ENCODE measurements at places on chromosomes 16 and 17. TPM values are rescaled to one million over a fixed set of nuclear protein-coding genes. Genes with fewer than 3 reads are reported as not detected.

DRC7 gene
- total RNA-seq: not detected

HS3ST4 gene
- 0.32 TPM for total RNA-seq

PCGF2 gene
- total RNA-seq: 59.1 TPM

SECTM1 gene
- 26.4 TPM for total RNA-seq

SLC46A1 gene
- 17.0 TPM for total RNA-seq

RNU2-1 gene
- total RNA-seq: 7,693 TPM

EVPLL gene
- total RNA-seq: 1.8 TPM

UBALD1 gene
- total RNA-seq: 35.5 TPM

CDH13 gene
- total RNA-seq: 27.2 TPM

PPP1R27 gene
- total RNA-seq: not detected

GRCh38 chr17:10758062-10758461, 28.2 kb upstream of the TMEM220 start:
- DNase-seq: no peak

GRCh38 chr17:74525781-74526288, 5.4 kb downstream of the CD300LB start:
- DNase-seq: no peak

DNA sequence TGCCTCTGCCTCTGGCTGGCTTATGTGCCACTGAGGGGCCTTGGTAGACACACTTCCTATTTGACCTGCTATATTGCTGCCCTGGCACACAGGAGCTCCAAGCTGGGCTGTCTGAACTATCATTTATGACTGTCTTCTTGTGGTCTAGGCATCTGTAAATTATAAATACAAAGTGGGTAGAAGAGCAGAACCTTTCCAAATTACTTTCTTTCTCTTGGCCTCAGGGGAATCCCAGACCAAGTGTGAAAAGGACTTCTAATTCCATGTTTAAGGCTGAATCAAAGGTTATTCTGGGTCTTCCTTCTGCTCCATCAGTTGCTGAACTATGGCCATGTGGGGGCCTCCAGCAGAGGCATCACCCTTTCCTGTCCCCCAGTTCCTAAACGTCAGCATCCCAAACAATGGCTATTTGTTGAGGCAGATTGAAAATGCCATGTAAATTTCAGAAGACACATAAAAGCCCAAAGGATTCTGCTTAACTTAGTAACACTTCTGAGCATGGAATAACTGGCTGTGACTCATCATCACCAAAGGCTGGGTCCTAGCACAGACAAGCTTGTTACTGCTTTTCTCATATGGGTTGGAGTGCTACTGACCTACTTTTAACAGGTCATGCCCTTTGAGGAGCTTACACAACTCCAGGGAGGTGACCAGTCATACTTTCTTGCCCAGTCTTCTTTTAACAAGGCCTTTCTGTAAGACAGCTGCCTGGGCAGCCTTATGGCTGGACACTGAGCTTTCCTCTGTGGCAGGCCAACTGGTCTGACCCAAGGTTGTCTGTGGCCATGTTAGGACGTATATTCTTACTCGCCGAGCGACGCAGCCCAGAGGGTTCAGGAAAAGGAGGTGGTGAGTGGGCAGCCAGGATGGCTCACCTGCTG, 154.8 kb downstream of the VPS53 start:
- DNase-seq: no peak

- no peak for DNase-seq
Measured at GRCh38 chr16:4745274-4745569, 10.9 kb downstream of the DNAAF8 start.

DNA sequence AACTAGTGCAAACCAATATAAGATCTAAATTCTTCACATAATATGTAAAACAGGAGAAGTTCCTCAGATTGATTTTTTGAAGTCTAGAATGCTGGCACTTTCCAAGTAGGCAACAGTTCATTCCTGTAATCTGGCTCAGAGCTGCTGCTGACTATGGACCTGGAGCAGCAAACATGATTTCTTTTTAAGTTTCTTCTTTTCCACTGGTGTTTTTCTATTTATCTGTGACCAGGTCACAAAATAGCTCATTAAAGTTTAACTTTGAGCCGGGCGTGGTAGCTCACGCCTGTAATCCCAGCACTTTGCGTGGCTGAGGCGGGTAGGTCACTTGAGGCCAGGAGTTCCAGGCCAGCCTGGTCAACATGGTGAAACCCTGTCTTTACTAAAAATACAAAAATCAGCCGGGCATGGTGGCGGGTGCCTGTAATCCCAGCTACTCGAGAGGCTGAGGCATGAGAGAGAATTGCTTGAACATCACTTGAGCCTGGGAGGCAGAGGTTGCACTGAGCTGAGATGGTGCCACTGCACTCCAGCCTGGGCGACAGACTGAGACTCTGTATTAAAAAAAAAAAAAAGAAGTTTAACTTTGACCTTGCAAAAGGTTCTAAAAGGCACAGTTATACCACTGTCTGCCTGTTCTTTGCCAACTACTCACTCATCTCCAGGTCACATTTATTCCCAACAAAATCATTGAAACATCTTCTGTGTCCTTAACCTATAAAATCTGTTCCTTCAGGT, 29.4 kb upstream of the SLC13A2 start:
- DNase-seq: no peak

DNA sequence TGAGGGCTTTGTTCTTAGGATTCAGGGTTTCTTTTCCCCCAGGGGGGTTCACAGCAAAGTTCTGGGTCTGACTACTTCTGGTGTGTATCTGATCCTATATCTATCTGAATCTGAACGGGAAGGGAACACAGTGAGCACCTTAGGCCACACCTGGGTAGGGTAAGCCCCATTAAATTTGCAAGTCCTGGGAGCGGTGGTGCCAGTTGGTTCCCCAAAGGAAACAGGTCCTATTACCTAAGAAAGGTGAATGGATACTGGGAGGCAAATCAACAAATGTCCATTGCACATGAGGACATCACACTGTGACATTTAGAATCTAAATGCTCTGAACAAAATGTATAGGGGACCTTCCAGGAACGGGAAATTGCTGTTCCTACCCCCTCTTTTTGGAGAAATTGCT, 54.6 kb downstream of the BMERB1 start:
- DNase-seq: no peak

GRCh38 chr16:47507701-47508100, 46.6 kb downstream of the PHKB start:
- no peak for DNase-seq

GRCh38 chr16:22813223-22813947, 577 bp upstream of the HS3ST2 start:
- peak; percentile 67 for DNase-seq

GRCh38 chr17:1627982-1628855, at the start of gene SLC43A2:
Gene SLC43A2, minus strand, starts transcription at chr17:1628834. Its CDS starts 960 bp downstream, at chr17:1627874.
- DNase-seq: peak; percentile 94

- DNase-seq: no peak
Measured at GRCh38 chr16:54812229-54812628, 118.4 kb upstream of the IRX5 start.

- DNase-seq: no peak
Measured at GRCh38 chr16:82788225-82788624, 161.5 kb downstream of the CDH13 start.

DNA sequence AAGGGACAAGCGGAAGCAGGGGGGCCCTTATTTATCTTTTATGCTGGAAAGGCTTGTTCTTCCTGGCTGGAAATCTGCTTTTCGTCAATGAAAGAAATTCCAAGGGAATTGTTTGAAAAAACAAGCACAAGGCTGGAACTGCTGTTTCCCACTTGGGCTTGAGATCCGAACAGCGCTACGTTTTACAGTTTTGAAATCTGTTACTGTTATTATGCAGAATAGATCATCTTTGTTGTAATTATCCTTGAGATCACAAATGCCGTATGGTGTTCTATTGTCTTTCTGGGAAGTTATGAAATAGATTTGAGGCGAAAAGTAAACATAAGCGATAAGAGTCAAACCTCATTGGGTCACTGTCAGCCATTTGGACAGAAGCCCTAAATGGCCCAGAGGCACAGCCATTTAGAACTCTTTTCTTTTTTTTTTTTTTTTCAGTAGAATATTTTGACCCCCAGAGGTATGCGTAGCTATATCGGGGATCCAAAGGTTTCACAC, 223.3 kb downstream of the IRX3 start:
- DNase-seq: no peak

DNA sequence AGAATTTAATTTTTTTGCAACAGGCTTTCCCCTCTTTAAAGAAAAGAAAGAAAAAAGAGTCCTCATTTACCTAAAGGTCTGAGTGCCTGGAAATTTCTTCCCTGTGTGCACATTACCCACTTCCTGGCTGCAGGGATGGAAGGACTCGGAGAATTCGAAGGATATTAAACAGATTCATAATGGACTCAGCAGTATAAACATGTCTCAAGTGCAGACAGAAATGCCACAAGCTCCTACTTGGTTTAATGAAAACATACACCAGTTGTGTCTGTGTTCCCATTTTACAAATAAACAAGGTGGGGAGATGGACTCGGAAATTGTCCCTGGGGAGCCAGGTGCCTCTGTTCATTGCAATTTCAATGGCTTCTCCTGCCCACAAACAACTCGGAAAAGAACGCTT, 47.2 kb downstream of the MEOX1 start:
- no peak for DNase-seq

GRCh38 chr17:29061036-29061435, 18.1 kb downstream of the PIPOX start:
- DNase-seq: no peak

- DNase-seq: no peak
Measured at GRCh38 chr16:12453832-12454231, 349.9 kb downstream of the CPPED1 start.

DNA sequence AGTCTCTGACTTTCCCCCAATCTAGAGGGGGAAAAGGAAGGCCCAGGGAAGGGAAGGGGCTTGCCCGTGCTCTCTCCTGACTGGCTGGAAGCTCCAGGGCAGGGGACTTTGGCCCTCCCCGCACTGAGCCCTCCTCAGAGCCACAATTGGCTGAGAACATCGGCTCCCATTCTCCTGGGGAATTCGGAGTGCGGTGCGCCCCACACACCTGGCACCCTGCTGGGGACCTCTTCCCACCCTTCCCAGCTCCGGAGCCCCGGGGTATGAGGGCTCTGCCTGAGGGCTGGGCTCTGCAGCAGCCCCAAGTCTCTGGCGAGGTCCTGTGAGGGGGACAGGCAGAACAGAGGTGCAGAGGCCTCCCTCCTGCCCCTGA, 36.0 kb downstream of the PIMREG start:
- DNase-seq: no peak

DNA sequence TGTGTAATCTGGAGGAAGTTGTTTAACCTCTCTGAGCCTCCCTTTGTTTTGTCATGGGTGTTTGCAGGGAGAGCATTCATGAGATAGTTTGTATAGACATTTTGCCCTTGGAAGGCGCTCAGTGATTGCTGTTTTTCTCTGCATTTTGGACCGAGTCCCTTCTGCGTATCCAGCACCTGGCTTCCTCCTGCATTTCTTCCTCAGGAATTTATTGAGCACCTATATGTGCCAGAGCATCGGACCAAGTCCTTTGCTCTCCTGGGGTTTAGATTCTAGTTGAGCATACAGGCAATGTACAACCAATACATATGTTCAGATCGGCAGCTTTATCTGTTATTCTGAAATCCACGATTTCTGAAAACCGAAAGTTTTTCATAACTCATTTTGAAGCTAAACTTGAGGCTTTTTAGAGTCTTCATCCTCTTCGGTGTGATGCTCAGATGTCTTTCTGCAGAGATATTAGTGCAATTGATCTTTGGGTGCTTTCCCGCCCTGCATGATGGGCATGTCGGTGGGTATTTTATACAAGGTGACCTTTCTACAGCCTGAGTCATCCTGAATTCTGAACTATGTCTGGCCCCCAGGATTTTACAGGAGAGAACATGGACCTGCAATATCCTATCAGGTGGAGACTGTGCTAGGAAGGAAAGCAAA, 4.1 kb downstream of the IL4R start:
- no peak for DNase-seq

- peak; percentile 69 for DNase-seq
Measured at GRCh38 chr16:11681556-11681955, 13.3 kb downstream of the SNN start.

DNA sequence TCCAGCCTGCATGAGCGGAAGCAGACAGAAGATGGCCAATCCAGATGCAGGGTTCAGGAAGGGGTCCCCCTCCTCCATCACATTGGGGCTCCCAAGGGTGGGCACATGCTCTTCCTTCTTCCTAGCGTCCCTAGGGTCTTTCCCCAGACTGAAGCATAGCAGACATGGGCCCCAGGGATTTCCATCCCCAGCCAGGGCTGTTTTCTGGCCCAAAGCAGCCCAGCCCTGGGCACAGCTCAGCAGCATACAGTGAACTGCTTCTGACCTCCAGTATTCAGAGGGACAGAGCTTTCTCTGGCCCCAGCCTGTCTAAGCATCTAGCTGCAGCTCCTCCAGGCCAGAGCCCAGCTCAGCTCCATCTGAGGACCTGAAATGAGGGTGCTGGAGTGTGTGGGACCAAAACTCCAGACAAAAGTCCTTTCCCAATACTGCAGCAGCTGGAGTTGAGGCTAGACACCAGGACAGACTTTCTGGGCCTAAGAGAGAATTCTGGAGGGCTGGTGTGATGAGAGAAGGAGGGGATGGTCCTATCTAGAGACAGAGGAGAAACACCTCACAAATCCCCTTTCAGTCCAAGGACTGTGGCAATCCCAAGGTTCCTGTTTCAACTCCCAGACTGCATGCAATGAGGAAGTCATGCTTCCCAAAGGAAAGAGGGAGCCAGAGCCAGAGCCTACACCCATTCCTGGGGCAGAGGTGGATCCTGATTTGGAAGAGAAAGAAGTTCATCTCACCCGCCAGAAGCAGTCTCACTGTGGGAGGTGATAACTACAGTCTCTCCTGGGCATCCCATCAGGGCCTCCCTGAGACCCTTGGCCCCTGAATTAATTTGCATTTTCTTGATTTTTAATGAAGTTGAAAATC, 4.5 kb upstream of the FOXN1 start:
- no peak for DNase-seq

DNA sequence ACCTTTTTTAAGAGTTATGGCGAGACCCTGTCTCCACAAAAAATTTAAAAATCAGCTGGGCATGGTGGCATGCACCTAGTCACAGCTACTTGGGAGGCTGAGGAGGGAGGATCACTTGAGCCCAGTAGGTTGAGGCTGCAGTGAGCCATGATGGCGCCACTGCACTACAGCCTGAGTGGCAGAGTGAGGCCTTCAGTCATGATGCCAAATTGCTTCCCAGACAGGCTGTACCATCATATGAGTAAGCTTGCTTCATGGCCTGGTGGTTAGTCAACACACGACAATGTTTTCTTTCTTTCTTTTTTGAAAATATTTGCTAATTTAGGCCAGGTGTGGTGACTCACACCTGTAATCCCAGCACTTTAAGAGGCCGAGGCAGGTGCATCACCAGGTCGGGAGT, 12.5 kb downstream of the NTAN1 start:
- peak; percentile 33 for DNase-seq

DNA sequence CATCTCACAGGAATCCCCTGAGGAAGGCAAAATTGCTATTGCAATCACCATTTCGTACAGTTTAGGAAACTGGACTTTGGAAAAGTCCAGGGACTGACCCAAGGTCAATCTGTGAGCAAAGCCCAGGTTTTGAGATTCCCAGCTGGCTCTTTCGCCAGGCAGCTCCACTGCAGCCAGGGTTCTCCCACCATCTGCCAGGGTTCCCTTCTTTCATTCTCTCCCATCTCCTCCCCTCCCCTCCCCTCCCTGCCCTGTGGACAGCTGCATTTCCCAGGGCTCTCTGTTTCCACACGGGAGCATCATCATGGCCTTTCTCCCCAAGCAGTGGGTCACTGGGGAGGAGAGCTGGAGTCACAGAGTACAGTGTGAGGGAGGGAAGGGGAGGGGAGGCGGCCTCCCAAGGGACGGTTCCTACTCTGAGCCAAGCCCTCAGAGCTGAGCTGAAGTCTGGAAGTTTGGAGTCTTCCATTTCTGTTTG, 11.9 kb upstream of the GSDMA start:
- DNase-seq: no peak

GRCh38 chr16:58409316-58409973, 17.2 kb downstream of the GINS3 start:
- DNase-seq: no peak

- DNase-seq: no peak
Measured at GRCh38 chr17:45435481-45435880, 2.8 kb upstream of the ARHGAP27 start.

GRCh38 chr17:76123749-76124581, 17.1 kb downstream of the FOXJ1 start:
- DNase-seq: no peak

Measured in upper lobe of right lung (tissue), 1 donor.